Activated CD4-positive, alpha-beta memory T cell treated with anti-CD3 and anti-CD28 coated beads for 36 hours (primary cell): ENCODE measurements at places on chromosomes 6 and 20.
A peak's percentile ranks its signal among the peaks of the same experiment; 100 is the strongest.

DNA sequence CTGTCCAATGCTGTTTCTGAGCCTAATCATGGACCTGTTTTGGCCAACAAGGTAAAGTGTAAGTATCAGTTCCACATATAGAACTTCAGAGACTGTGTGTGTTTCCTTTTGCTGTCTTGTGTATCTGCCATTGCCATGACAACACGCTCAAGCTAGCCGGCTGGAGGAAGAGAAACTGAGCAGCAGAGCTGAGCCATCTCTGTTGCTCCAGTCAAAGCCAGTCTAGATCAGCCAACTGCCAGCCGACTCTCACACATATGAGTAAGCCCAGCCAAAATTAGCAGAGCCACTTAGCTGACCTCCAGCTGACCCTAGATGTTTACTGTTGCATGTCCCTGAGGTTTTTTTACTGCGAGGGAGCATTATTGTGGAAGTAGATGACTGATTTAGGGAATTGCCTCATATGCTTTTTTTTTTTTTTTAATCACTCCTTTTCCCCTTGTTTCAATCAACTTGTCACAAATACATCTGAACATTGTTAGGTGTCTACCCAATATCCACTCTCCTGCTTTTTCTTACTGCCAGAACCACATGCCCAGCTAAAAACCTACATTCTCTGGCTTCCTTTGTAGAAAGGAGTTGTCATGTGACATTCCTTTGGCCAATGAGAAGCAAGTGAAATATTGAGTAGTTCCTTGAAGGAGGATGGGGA is 304.3 kb upstream of the SUPT3H start:
- peak; percentile 82 for DNase-seq

- DNase-seq = no peak
Measured at GRCh38 chr6:54071821-54072340, 39.4 kb upstream of the MLIP start.

DNA sequence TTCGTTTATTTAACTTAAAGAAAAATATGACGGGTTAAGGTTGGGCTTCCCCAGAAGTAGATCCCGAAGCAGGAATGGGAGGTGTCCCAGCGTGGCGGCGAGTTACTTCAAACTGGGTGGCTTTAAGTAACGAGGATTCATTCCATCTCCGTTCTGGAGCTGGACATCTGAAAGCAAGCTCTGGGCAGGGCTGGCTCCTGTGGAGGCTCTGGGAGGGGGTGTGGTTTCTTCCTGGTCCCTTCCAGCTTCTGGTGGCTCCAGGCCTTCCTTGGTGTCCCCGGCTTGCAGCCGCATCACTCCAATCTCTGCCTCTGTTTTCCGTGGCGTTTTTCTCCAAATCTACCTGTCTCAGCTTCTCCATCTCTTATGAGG is 47.3 kb upstream of the BHLHE23 start:
- no peak for DNase-seq

DNA sequence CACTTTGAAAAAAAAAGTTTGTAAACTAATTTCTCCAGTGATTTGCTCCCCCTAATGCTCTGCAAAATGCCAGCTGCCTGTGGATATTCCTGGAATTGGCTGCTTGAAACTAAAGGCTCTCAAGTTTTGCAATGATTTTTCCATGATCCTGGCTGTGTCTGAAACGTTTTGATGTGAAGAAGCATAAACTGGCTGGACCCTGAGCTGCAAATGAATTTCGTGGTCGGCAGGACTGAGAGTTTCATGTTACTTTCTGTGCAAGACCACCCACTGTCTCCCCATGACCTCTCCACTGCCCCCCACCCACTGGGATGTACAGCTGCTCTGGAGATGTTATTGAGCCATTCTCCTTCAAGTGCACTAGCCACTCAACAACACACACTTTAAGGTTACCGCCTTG is 171.3 kb upstream of the SSTR4 start:
- no peak for DNase-seq

- DNase-seq = no peak
Measured at GRCh38 chr20:40331249-40331648, 357.8 kb downstream of the MAFB start.
